Activated CD8-positive, alpha-beta T cell treated with anti-CD3 and anti-CD28 coated beads, Interleukin-2, amount 10 ng/mL, durations not matched to agents 7 days and 5 days (primary cell): ENCODE measurements at places on chromosomes 4 and X. TPM values are rescaled to one million over a fixed set of nuclear protein-coding genes. Genes with fewer than 3 reads are reported as not detected.

- DNase-seq: no peak
These were observed 15.0 kb upstream of the PAGE1 start for GRCh38 chrX:49710744-49711319.

GRCh38 chrX:48715072-48715471 lies 18.5 kb downstream of the SUV39H1 start:
- no peak for DNase-seq

GRCh38 chr4:175916626-175917351 lies 104.7 kb upstream of the GPM6A start:
- DNase-seq: no peak

GRCh38 chr4:154683956-154684681 lies 59.7 kb upstream of the LRAT start:
- no peak for DNase-seq

DNA sequence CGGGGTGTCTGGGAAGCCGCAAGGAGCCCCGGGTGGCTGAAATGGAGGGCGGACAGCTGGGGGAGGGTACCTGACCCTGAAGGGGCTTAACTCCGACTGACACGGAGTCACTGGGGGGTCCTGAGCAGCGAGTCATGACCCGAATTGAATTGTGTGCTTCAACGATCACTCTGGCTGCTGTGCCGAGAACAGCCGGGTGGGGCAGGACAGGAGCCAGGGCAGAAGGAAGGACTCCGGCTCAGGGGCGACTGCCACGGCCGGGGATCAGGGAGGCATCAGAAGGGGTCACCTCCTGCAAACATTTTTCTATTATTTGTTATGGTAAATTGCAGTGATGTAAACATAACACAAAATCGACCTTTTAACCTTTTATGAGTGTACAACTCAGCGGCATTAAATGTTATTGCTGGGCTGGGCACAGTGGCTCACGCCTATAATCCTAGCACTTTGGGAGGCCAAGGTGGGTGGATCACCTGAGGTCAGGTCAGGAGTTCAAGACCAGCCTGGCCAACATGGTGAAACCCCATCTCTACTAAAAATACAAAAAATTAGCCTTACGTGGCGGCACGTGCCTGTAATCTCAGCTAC lies 21.6 kb downstream of the ZFYVE28 start:
- no peak for DNase-seq

GRCh38 chr4:16417198-16417597 lies 190.9 kb upstream of the TAPT1 start:
- no peak for DNase-seq

DNA sequence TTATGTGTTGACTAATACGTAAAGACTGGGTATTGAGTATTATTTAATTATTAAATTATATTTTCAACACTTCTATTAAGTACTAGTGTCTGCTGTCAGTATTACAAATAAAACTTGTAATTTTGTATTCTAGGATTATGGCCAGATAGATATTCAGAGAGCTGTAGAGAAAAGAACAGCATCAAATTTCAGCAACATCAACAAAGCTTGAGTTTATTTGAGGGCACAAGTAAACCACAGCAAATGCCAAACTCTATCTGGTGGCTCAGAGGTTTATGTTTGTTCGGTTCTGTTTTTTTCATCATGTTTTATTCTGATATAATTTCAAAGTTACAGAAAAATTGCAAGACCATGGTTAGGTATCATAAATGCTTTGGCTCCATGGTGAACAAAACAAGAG lies 1530.5 kb downstream of the PCDH18 start:
- no peak for DNase-seq

DNA sequence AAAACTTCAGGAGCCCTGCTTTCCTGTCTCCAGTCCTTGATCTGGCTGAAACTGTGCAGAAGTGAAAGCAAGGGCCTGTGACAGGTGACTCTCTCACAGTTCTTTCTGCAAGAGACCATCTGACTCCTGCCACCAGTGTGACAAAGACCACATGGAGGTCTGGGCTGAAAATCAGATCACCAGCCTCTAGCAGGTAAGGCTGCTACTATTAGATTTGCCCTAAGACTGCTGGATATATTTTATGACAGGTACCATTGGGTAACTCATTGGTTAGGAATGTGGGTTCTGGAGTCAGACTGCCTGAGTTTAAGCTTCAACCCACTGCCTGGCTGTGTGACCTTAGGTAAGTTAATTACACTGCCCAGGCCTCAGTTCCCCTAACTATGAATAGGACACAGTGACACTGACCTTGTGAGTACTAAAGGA lies 163.3 kb upstream of the SLC7A11 start:
- DNase-seq: no peak

- no peak for DNase-seq
These were observed 31.1 kb downstream of the ART3 start for GRCh38 chr4:76105652-76106051.

GRCh38 chr4:107243141-107243781 lies 207.1 kb upstream of the DKK2 start:
- no peak for DNase-seq

F11 gene
- not detected for total RNA-seq

ZNF827 gene
- 14.8 TPM for total RNA-seq

ABCB7 gene
- 21.6 TPM for total RNA-seq
